ENCODE measurements at places on chromosomes 5 and 9.

DNA sequence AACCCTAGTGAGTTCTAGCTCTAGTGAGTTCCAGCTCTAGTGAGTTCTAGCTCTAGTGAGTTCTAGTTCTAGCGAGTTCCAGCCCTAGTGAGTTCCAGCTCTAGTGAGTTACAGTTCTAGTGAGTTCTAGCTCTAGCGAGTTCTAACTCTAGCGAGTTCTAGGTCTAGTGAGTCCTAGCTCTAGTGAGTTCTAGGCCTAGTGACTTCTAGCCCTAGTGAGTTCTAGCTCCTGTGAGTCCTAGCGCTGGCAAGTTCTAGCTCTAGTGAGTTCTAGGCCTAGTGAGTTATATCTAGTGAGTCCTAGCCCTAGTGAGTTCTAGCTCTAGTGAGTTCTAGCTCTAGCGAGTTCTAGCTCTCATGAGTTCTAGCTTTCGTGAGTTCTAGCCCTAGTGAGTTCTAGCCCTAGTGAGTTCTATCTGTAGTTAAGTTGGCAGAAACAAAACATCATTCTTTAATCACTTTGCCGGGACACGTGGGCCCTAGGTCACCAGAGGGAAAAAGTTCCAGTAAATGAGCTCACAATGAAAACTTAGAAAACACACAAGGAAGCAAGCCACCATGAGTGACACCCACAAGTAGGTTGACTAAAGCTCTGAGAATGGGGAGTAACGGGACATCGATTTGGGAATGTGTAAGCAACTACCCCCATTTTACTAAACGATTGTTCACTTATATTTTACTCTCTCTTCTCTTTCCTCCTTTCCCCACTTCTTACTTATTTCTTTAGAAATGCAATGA, 47.5 kb downstream of the EXD3 start:
- DNase-seq, result no peak

DNA sequence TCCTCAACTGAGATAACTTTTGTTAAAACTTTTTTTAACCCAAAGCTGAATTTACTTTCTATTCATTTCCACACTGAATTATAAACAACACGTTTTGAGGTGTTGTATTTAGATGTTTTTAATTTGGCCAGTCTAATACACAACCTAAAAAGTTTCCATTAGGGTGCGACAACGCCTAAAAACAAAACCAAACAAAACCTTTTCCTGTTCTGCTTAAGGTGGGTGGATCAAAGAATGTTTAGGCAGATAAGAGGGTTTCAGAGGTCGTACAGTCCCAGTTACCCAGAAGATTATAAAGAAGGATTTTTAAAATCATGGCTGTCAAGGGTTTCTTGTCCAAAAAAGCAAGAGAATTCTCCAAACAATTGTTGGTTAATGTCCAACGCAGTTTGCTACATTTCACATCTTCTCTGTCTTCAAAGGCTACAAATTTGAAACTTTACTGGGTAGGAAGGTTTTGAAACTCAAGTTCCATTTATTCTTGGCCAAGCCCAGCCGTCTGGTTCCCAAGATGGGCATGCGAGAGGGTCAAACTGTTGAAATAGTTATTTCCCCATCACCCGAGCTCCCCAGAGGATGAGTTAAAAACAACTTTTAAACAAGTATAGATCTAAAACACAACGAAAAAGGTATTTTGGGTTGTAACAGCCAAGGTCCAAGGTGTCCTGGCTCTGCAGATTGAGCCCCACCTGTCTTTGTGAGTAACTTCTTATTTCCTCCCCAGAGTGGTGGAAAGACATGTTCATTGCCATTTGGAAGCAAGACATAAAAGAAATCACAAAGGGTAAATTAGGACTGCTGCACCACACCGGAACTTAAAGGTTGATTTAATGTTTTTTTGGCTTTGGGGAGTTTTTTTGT, 122.8 kb upstream of the MAP3K1 start:
- peak; percentile 32 for DNase-seq

GRCh38 chr9:136206602-136207275, 1.8 kb upstream of the LHX3 start:
- DNase-seq, result no peak

- DNase-seq, result peak; percentile 31
Observed at GRCh38 chr9:86508208-86508903, 154.1 kb upstream of the TUT7 start.

- no peak for DNase-seq
Observed at GRCh38 chr5:172377856-172378255, 76.5 kb downstream of the SH3PXD2B start.

DNA sequence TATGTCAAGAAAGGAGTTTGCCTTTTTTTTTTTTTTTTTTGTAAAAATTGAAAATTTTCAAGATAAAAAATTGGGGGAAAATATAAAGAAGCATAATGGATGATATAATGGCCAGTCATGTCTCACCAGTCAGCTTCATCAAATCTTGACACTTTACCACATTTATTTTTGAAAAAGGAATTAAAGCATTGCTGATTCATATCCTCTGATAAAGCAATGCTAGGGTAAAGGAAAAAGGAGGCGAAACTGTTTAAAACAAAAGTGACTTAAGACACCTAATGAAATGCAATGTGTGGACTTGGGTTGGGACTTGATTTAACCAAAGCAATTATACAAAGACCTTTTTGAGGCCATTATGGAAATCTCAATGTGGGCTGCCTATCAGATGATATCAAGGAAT, 208.5 kb downstream of the ARHGAP26 start:
- DNase-seq, result no peak

- DNase-seq, result no peak
Observed at GRCh38 chr5:155711882-155712281, 615.1 kb upstream of the SGCD start.

Measured in GM20000 (cell line).